GM04504 (cell line): ENCODE measurements at places on chromosomes 11 and 22.

DNA sequence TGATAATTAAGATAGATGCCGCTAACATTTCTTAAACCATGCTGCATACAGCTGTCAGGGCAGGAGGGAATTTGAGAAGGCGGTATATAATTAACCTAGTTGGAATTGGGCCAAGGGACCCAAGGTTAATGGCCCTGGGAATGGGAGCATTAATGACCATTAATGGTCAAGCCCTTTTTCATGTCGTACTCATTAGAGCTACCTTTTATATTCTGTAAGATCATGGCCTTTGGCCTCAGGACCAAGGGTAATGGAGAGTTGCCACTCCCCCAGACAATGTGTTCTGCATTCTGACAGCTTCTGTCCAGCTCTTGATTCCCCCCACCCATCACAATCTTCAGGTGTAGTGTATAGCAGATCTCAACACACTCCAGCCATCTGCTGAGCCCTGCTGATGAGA is 111.6 kb downstream of the NTM start:
- no peak for DNase-seq

GRCh38 chr11:57387289-57388030 is 3.0 kb downstream of the PRG2 start:
- DNase-seq = no peak

- no peak for DNase-seq
These were observed 7.8 kb upstream of the GRAMD4 start for GRCh38 chr22:46612341-46612903.

DNA sequence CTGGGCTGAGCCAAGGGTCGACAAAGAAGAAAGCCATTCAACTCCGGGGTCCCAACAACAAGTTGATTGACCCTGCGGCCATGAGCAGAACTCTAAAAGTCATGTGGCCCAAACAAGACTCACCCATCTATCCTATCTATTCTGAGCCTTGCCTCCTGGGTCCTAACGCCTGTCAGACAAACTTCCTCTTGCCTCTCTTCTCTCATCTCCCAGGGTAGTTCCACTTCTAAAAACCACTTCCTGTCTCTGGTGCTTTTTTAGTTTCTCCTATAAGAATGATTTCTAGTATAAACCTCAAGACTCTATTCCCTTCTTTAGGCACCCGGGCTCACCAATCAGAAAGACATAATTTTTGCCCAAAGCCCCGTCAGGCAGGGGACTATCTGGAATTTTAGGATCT is 530.2 kb downstream of the DLG2 start:
- DNase-seq = no peak

DNA sequence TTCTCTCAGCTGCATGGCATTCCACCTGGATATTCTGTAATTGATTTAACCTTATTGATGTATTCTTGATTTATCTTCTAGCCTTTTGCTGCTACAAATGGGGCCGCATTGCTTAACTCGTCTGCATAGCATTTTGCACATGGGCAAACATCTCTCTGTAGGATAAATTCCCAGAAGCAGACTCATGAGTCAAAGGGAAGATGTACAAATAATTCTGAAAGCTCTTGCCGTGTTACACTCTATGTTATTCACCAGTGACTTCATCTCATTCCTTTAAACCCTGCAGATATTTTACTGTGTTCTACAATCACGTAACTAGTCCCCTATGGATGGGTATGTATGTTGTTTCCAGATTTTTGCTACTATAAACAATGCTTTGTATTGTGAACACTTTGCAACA is 112.7 kb downstream of the SEZ6L start:
- no peak for DNase-seq
